ENCODE measurements at places on chromosomes 5 and 9.

GRCh38 chr5:60522292-60522905 lies 177.6 kb downstream of the DEPDC1B start:
- peak; percentile 60 for DNase-seq

DNA sequence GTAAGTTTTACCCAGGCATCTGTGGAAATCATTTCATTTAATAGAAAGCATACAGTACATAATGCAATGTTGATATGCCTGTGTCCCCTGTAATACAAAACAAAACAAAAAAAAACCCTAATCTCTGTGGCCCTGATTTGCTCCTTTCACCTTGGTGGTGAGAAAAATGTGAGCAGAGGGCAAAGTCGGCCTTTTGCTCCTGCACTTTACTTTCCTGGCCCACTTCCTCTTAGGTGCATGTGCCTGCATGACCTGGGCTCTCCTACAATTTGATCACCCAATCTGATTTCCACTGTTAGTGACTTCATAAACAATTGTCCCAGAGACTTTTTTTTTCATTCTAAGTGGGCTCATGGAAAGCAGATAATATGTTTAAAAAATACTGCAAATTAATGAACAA lies 424.3 kb downstream of the SEMA5A start:
- DNase-seq: no peak

DNA sequence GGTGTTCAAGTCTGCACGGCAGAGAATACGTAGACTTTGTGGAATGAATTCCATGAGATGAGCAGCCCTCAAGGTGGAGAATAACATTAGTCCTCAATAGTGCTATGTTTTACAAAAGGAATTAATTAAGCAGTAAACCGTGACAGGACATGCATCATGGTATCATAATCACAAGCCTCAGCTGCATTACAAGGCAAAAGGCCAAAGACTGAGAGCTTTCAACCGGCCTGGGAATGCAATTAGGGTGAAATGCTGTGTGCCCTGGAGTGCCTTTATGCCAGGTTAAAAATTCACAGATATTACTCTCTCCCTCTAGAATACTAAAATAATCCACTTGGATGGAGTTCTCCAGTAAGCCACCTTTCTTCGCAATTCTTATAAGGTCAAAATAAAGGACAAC lies 270.6 kb downstream of the MLLT3 start:
- DNase-seq: no peak

GRCh38 chr9:129500161-129500862 lies 120.6 kb downstream of the C9orf50 start:
- no peak for DNase-seq

GRCh38 chr5:34957857-34958690 lies 28.7 kb downstream of the DNAJC21 start:
- DNase-seq: peak; percentile 51

GRCh38 chr5:96924016-96924443 lies 11.8 kb upstream of the LNPEP start:
- DNase-seq: no peak

DNA sequence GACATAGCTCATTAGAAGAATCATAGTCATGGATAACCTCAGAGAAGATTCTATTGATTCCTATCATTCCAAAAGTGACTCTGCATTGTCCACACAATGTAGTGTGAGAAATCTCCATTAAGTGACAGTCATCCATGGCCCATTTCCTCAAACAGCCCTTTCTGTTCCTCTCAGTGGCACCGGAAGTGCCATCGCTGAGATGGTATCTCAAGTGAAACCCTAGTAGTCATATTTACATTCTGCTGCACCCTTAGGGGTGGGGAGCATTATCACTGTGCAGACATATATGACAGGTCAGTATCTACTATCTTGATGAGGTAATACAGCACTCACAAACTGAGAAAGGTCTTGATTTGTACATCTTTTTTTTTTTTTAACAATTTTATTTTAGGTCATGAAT lies 55.4 kb upstream of the MIER3 start:
- no peak for DNase-seq

- DNase-seq: no peak
Observed at GRCh38 chr9:137395666-137396010, 27.3 kb downstream of the EXD3 start.

GRCh38 chr5:148333262-148333849 lies 2.0 kb upstream of the SPINK9 start:
- no peak for DNase-seq

GRCh38 chr5:41875121-41875520 lies 4.9 kb upstream of the OXCT1 start:
- no peak for DNase-seq

DNA sequence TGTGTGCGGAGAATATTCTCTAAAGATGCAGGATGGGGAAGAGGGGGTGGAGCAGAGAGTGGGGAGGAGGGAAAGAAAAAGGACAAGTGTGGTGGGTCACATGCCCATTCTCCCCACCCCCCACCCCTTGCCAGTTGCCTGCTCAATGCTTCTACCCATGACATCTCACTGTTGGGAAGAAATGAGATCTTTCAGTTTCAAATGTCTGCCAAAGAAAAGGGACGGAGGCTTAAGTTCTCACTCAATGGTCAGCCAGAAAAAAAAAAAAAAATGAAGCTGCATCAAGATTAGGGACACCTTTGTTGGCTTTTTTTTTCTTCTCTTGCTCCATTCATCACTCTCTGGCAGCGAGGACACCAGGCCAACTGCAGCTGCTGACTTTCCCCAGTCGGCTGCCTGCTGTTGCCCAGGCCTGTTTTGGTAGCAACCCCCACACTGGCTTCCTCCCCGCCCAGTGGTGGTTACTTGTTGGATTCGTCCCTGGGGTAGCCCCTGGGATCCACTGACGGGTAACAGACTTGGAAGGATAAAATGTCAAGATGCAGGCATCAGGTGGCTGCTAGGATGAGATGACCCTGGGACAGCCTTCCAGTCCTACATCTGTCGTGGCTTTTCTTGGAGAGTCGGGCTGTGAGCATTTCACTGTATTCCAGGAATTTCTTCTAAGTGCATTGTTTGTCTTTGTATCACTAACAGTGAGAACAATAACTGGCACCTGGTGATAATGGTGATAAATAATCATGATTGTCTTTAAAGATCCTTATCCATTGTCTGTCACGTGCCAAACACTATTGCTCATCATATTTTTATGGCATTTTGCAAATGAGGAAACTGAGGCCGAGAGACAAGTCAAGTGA lies 9.1 kb downstream of the WWC1 start:
- DNase-seq: no peak

GRCh38 chr5:123382252-123382651 lies 41.0 kb downstream of the CEP120 start:
- no peak for DNase-seq

- DNase-seq: peak; percentile 82
Observed at GRCh38 chr5:120096413-120096812, 367.7 kb upstream of the PRR16 start.

DNA sequence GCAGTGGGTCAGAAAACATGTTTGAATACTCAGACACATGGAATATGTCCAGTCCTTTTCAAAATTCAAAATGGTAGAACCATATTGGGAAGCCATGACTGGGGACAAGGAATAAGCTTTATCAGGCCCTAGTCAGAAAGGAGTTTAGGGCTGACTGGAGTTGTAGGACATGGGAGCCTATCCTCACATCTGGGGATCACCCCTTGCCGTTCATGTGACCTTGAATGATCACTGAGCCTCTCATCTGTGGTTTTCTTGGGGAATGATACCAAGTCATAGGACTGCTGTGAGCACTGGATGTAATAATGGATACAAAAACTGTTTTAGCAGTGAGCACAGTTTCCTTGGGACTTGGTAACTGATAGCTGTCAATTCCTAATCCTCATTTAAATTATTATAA lies 84.7 kb downstream of the IQGAP2 start:
- DNase-seq: no peak

DNA sequence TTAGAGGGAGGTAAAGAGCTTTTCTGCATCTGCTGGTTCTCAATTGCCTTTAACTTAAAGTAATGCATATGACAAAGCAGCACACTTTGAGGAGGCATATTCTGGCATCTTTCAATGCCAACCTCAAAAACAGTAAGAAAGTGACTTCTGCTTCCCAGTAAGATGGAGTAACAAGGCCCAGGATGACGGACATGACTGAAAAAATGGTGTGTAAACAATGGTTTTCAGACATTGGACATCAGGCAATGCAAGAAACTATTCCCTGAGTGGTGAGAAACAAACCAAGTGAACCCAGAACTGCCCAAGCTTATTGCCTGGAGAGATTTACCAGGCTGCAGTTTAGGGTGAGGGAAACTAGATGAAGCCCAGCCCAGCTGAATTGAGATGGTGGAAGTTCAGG lies 39.8 kb upstream of the TTC39B start:
- DNase-seq: no peak

DNA sequence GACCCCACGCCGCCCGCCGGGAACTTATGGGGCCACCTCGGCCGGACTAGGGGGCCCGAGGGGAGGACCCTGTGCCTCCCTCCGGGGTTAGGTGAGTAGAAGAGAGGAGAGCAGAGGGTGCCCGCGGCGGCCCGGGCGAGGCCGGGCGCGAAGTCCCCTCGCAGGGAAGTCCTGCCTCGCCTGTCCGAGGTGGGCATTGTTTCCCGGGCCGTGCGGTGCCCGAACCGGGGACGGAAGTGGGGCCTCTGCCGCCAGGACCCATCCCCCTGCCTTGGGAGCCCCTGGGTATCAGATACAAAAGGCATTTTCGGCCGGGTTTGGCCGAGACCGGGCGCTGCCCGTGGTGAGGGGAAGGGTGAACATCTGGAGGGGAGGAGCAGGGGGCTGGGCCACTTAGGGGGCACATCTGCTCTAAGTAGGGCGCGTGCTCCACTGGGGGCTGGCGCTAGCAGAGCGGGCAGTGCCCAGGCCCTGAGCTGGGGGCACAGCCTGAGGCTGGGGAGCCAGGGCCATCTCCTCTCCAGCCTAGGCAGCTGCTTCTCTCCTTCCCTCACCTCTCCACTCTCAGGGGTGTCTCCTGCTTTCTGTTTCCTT lies 48.2 kb downstream of the DAB2IP start:
- no peak for DNase-seq

DNA sequence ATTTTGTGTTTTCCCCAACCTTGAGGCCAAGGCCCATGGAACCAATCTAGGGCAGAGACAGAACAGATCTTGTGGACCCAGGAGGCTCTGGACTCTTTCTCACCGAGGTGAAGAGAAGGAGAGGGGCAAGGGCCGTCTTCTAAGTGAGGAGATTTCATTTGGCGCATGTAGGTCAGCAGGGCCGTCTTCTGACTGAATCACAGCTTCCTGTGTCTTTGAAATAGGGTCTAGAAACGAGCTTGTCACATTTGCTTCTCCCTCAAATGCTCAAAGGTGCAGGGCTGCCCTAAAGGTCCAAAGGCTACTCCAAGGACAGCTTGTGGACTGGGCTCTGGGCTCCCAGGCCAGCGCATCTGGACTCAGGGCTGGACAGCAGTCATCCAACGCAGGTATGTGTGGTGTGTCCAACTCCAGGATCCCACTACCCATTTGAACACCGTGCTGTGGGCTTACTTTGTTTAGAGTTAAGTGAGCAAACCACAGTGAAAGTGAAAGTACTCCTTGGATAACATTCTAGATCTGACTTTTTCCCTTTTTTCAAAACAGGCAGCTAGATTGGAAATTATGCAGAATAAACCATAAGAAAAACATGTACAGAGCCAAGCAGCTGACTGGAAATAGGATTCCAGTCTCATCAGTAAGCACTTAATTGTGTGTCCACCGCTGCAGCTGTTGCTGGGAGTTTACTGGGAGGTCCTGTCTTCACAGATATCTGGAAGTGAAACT lies 357.0 kb downstream of the GADD45G start:
- DNase-seq: no peak

GRCh38 chr5:67006500-67006848 lies 190.1 kb downstream of the CD180 start:
- DNase-seq: no peak

DNA sequence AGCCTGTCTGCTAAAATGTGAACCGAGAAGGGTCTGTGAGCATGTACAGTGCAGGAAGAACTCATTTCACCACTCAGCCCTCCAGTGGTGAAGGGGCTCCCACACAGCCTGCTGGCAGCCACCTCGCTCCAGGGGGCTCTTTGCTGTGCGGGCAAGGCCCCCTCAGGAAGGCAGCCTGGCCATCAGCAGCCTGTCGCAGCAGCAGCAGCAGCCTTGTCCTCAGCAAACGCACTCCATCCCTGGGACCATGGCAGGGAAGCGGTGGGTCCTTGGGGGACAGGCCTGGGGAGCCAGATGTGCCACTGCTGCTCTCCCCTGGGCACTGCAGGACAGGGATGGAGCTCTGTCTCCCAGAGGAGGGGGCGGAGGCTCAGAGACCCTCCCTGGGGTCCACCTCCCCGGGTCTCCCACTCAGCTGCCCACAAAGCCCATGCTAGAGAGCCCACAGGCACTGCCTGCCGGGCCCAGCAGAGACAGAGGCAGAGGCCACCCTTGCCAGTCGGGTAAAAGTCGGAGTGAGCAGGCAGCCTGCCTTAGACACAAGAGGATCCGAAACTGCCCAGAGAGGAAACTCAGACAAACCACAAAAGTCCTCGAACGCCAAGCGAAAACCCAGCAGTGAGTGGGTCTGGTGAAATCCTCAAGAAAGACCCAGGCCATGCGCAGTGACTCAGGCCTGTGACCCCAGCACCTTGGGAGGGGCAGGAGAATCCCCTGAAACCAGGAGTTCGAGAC lies 8.0 kb downstream of the BRD3 start:
- DNase-seq: peak; percentile 12

DNA sequence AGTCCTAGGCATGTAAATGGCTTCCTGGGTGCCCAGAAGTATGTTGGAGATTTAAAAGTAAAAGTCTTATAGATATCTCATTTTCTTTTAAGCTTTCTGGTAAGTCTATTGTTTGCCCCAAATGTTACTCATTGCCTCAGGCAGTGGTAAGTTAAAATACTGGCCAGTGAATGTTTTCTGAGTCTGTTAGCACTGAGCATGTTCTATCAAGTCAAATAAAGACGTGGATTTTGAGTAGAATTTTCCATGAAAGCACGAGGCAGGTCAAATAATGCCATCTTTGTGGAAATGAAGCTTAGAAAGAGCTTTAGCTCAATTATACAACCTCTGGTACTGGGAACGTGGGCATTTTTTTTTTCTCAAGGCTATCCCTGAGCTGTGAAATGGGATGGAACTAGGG lies 651.3 kb upstream of the ACO1 start:
- DNase-seq: no peak

GRCh38 chr5:89241186-89241585 lies 358.2 kb upstream of the MEF2C start:
- peak; percentile 19 for DNase-seq

- DNase-seq: peak; percentile 9
Observed at GRCh38 chr5:96439477-96440184, 6.6 kb upstream of the PCSK1 start.

DNA sequence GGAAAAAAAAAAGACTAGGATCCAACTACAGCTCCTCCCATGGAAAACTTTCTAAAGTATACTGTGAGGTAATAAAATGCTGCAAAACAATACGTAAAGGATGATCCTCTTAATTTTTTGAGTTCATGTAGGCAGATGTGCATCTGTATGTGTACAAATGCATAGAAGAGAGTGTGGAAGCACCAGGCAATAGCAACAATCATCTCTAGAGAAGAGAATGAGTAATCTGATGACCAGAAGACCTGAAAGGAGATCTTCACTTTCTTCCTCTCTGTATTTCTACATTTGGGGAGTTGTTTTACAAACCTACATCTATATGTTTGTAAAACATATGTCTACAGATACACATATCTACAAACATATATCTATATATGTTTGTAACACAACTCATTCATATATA lies 29.3 kb upstream of the SPDL1 start:
- DNase-seq: no peak
